ENCODE measurements at places on chromosomes 7 and 10.

GRCh38 chr10:4527281-4527970 lies 298.6 kb upstream of the AKR1E2 start:
- DNase-seq, result no peak

DNA sequence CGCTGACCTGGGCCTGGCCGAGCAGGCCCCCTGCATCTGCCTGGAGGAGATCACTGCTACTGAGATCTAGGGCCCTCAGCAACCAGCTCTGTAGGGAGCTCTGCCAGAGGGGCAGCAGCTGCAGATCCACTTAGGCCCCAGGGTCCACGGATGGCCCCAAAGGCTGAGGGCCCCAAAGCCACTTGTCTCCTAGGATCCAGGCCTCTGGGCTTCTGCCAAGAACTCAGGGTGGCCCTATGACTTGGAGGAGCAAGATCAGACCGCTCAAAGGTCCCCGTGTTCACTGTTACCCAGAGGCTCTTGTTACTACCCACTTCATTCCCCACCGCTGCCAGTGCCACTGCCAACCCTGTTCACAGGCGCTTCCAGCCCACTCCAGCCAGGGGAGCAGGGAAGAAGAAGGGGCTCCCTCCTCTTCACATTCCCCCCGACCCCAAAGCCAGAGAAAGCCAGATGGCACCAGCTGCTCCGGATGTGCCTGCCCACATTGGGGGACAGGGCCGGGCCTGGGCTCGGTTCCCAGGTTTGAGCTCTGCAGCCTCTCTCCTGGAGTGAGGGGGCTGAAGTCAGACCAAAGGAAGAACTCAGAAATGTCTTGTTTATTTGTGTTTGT lies 7.6 kb downstream of the LZTS2 start:
- no peak for DNase-seq

DNA sequence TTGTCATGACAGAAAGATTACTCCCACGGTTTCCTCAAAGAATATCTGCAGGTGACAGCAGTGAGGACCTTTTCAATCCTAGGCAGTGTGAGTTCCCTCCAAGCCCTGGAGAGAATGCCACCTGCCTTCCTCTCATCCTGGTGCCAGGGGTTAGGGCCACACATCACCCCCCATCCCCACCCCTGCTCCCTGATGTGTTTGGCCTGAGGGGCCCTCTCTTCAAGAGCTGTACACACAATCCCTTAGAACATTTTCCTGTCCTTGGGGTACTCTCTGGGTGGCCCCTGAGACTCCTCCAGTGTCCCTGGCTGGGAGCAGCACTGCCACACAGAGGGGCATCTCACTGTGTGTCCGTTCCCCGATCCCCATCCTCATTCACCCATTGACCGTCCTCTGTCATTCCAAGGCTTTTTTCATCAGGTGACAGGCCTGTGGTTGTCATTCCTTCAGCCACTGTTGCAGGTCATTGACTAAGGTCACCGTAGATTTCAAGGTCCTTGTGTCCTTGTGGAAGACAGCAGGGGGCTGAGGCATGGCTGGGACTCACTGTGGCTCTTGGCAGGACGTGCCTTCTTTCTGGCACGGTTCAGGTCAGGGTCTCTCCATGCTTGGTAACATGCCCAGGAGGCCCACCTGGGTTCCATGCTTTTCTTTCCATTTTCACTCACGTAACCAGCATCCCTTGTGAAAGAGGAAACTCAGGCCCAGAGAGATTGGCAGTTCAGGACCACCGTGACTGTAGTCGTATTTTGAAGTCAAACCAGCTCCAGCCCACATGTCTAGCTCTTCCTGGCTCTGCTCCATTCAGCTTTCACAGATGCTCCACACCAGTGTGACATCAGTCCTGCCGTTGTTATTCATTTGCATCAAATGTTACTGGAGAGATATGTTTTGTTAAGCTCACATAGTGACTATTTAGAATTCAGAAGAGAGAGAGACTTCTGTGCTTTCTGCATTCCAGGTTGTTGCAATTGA lies 26.8 kb upstream of the BTBD16 start:
- DNase-seq, result no peak

DNA sequence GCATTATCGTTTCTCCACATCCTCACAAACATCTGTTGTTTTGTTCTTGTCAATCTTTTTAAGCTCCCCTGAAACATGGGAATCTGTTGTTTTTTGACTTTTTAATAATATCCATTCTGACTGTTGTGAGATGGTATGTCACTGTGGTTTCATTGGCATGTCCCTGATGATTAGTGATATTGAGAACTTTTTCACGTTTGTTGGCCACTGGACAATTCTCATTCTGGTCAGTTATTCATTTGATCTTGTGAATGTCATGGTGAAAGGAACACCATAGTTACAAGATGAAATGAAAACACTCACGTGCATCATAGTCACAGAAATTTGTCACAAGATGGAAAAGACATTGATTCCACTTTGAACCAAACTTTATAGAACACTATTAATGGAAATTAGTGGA lies 20.5 kb upstream of the SGCE start:
- DNase-seq, result no peak

GRCh38 chr7:71238581-71239295 lies 106.8 kb downstream of the GALNT17 start:
- DNase-seq, result no peak

GRCh38 chr7:155103839-155104238 lies 33.7 kb downstream of the HTR5A start:
- DNase-seq, result no peak

- no peak for DNase-seq
Measured at GRCh38 chr10:5500162-5500670, 846 bp upstream of the CALML5 start.

- DNase-seq, result no peak
Measured at GRCh38 chr10:73650537-73651331, 5.1 kb downstream of the SYNPO2L start.

GRCh38 chr7:150580638-150581394 lies 13.6 kb downstream of the GIMAP4 start:
- DNase-seq, result no peak

DNA sequence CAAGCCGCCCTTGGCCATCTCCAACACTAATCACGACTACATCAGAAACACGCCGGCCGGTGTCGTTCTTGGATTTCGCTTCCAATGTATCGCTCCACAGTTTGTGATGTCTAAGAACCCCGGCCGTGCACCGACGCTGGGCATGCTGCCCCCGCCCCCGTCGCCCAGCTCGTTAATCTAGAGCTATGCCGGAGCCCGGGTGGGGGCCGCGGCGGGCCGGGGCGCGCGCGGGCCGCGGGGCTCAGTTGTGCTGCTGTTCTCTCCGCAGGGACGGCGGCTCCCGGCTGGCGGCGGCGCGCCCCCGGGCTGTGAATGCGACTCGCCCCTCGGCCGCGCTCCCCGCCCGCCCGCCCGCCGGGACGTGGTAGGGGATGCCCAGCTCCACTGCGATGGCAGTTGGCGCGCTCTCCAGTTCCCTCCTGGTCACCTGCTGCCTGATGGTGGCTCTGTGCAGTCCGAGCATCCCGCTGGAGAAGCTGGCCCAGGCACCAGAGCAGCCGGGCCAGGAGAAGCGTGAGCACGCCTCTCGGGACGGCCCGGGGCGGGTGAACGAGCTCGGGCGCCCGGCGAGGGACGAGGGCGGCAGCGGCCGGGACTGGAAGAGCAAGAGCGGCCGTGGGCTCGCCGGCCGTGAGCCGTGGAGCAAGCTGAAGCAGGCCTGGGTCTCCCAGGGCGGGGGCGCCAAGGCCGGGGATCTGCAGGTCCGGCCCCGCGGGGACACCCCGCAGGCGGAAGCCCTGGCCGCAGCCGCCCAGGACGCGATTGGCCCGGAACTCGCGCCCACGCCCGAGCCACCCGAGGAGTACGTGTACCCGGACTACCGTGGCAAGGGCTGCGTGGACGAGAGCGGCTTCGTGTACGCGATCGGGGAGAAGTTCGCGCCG lies 1.9 kb downstream of the VWC2 start:
- no peak for DNase-seq

GRCh38 chr7:107234436-107234835 lies 65.6 kb downstream of the HBP1 start:
- no peak for DNase-seq

- DNase-seq, result no peak
Measured at GRCh38 chr7:112156412-112156811, 49.8 kb downstream of the DOCK4 start.

- no peak for DNase-seq
Measured at GRCh38 chr7:131733604-131734003, 177.2 kb upstream of the PODXL start.

DNA sequence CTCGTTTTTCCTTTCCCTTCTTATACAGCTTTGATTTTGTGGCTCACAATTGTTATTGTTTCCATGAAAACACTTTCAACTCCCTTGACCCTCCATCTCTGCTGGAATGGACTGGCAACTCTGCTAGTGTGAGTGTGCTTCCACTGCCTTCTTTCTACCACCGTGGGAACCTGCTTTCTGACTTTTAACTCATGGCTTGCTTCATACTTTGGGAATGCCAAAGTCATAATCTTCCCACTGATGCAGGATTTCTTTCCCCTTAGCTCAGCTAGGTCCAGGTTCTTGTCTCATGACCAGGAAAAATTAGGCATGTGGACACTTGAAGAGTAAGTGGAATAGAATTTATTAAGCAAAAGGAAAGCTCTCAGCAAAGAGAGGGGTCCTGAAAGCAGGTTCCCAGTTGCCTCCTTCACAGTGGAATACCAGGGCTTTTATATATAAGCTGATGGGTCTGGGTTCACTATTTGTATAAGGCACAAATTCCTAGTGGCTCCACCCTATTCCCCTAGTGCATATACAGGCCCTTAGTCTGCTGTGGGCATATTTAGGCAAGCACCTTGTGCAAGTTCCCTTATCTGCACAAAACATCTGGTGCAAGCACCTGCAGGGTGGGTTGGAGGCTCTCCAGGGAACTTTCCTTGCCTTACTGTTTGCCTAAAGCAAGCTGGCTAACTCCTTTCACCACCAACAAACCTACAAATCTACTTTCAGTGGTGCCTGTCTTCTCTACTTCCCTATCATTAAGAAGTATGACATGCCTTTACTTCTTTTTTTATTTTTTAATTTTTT lies 119.5 kb downstream of the CFAP58 start:
- no peak for DNase-seq

DNA sequence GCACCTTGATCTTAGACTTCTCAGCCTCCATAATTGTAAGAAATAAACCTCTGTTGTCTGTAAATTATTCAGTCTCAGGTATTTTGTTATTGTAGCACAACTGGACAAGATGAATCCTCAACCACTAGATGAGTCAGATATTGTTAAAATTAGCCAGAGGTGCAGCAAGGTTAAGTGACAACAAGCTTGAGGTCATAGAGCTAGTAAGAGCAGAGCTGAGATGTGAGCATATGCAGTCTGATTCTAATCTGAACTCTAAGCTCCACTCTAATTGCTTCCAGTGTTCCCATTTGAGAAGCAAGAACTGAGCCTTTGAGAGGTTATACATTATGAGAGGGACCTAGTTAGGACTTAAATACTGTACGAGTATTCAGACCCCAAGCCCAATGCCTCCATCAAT lies 93.1 kb downstream of the FZD1 start:
- no peak for DNase-seq

DNA sequence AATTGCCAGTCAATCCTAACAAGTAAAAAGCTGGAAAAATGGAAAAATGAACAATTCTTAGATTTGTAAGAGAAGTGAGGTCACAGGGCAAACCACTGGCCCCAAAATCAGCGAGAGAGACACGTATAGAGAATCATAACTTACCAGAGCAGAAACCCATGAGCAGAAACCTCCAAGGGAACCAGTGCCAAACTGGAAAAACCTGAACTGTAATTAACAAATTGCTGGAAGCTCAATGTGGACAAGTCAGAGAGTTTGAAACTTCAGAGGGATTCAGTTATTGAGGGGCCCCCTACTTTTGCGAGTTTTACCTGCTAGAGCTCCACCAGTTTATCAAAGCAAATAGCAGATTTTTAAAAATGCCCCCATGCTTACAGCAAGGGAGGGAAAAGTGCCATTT lies 119.0 kb downstream of the C7orf25 start:
- DNase-seq, result no peak

DNA sequence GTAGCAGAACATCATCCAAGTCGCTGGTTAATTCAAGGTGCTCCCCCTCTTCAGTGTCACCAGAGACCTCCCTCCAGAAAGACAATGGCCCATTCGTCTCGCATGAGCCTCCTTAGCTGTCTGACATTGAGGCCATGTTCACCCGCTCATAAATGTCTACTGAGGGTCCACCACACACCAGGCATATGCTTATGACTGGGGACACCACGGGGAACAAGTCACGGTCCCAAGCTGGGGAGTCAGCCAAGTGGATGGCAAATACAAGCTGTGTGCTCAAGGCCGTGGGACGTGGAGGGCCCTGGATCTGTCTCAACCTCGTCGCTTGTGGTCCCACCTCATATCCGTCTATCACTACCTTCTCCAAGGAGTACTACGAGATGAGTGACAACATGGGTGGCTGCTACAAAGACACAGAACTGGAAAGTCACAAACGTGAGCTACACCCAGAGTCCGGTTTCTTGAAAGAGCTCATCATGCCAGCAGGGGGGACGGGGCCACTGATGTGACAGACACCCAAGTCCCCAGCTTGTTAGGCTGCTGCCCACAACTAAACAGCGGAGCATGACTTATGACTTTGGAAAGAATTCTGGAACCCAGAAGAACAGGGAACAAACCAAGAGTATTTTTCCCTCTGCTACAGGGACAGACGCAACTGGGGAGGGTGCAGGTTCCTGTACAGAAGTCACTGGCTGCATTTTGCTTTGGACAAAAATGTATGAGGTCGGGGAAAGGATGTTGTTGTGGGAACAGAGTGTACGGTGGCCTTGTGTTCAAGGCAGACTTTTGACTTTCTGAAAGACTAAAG lies 189.6 kb downstream of the COBL start:
- DNase-seq, result no peak

GRCh38 chr7:96931891-96932290 lies 73.5 kb upstream of the DLX6 start:
- no peak for DNase-seq

DNA sequence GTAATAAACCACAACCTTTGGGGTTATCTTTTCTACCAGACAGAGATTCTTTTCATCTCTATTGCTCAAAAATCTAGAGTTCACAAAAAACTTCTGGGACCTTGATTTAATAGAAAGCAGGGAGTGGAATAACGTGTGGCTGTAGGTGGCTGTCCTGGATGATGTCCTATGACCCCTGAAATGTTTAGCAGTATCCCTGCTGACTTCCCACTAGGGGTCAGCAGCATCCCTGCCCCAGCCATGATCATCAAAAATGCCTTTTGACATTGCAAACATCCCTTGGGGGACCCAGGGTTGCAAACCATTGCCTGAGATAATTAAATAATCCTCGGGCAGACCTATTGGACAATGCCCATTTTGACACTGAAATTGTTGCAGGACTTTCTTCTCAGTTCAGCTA lies 177.1 kb downstream of the USP6NL start:
- no peak for DNase-seq

DNA sequence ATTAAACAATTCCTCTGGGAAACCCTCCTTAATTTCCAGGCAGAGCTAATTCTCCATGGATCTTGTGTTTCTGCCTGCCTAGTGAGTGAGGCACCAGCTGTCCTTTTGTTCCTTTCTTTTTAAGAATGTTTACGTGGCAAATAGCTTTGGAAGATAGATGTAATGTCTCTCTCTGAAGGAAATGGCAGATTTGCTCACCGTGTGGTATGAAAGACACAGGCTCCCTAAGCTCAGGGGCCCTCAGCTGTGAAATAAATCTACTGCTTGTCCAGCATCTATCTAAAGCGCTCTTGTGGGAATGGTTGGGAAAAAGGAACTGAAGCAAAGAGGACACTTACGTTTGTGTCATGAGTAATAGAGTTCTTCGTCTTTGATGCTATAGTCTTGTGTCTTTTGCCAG lies 64.6 kb downstream of the FAS start:
- DNase-seq, result no peak
